Stimulated activated CD4-positive, alpha-beta T cell treated with anti-CD3 and anti-CD28 coated beads, Interleukin-1b, Interleukin-23, amount 100 ng/mL, for 1 hour (primary cell): ENCODE measurements at places on chromosomes 7 and 10.
A peak's percentile ranks its signal among the peaks of the same experiment; 100 is the strongest.

DNA sequence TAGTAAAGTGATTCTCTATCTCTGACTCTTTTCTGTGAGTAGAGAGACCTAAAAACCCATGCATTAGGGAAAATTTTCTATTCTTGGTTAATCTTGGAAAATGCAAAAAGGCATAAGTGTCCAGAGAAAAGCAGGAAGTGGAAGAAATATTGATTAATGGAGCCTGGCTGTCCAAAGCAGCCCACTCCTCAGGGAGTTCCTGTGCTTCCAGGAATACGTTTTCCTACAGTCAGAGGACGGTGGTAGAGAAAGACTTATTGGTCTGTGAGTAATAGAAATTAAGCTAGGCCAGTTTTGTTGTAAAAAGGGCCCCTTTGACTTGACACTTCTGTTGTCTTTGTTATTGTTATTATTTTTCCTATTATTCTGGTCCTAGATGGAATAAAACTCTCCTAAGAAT lies 157.8 kb downstream of the NRP1 start:
- no peak for DNase-seq

GRCh38 chr10:90887555-90887954 lies 15.8 kb downstream of the RPP30 start:
- DNase-seq, result no peak

DNA sequence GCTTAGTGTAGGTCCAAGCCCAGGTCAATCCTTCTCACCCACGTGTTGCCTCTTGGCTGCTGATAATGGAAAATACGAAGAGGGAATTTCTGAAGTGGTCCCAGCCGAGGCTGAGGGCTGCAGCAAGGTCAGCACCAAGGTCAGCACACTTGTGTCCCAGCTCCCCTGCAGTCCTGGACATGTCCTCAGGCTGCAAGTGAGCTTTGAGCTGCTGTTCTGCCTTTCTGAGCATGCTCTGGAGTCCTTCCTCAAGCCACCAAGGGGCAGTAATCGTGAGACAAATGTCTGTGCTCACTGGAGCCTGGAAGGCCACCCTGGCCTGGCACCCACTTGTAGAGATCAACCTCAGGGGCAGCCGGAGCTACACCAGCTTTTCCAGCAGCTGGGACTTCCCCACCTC lies 28.3 kb downstream of the DRGX start:
- no peak for DNase-seq

DNA sequence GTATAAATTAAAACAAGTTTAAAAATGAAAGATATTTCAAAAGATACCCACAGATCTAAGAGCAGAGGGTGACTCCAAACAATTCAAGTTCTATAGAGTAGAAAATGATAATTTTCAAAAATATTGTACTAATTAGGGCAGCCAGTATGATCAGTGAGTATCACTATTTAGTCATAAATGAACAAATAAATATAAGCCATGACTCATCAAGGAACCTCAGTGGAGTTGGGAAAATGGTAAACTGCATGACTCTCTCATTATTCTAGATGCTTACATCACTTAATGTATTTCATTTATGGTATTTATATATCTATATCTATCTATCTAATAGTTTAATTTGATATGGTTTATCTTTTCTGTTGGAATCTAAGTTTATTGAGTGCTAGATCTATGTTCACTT lies 94.3 kb downstream of the THSD7A start:
- no peak for DNase-seq

- DNase-seq, result no peak
Observed at GRCh38 chr7:143130541-143130940, 1.3 kb upstream of the PIP start.

DNA sequence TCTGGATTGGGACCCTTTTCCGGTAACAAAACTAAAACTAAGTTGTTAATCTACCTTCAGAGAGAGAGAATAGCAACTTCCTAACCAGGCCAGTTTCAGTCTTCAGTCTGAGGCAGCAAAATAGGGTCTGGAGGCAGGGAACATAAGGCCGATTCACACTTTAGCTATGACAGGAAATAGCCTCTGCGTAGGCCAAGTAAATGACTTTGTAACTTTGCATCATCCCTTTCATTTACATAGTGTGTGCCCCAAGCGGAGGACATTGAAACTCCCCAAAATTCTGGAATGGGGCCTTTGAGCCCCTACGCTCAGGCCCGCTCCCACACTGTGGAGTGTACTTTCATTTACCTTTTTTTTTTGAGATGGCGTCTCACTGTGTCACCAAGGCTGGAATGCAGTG lies 1.7 kb upstream of the UPP1 start:
- DNase-seq, result no peak

GRCh38 chr7:16875861-16876260 lies 5.9 kb downstream of the AGR3 start:
- no peak for DNase-seq

GRCh38 chr7:105611856-105612775 lies 30.8 kb upstream of the EFCAB10 start:
- no peak for DNase-seq

DNA sequence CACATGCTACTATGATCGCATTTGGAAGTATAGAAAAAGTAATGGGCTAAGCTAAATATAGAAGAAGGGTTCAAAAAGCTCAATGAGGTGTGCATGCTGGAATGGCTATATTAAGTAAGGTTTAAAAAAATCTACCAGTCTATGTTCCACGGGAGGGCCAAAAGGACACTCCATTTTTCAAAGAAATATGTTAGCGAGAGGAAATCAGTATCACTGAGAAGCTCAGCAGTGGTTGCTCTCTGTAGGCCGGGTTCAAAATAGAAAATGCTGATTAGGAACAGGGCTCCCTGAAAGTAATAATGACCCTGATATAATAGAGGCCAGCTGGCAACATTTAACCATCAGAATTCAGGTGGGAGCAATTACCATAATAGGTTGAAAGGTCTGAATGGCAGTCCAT lies 224.5 kb upstream of the SEMA3E start:
- DNase-seq, result no peak

DNA sequence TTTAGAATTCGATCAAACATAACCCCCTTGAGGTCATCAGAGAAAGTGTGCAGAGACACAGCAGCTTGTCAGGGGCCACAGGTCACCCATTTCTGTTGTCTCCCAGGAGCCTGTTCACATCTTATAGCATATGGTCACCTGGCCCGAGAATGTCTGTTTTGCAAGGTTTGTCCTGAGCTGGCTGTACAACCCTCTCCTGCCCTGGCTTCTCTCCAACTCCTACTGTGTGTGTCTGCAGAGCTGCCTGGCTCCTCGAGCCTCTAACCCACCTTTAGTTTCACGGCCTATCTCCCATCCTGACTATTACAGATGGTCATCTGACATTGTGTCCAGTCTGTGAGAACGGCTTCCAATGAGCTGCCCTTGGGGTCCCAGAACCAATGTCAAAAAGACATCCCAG lies 683.4 kb downstream of the SDK1 start:
- no peak for DNase-seq

DNA sequence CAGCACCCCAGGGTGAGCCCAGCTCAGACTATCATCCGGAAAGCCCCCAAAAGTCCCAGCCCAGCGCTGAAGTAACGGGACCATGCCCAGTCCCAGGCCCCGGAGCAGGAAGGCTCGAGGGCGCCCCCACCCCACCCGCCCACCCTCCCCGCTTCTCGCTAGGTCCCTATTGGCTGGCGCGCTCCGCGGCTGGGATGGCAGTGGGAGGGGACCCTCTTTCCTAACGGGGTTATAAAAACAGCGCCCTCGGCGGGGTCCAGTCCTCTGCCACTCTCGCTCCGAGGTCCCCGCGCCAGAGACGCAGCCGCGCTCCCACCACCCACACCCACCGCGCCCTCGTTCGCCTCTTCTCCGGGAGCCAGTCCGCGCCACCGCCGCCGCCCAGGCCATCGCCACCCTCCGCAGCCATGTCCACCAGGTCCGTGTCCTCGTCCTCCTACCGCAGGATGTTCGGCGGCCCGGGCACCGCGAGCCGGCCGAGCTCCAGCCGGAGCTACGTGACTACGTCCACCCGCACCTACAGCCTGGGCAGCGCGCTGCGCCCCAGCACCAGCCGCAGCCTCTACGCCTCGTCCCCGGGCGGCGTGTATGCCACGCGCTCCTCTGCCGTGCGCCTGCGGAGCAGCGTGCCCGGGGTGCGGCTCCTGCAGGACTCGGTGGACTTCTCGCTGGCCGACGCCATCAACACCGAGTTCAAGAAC lies 1.1 kb downstream of the VIM start:
- peak; percentile 81 for DNase-seq

DNA sequence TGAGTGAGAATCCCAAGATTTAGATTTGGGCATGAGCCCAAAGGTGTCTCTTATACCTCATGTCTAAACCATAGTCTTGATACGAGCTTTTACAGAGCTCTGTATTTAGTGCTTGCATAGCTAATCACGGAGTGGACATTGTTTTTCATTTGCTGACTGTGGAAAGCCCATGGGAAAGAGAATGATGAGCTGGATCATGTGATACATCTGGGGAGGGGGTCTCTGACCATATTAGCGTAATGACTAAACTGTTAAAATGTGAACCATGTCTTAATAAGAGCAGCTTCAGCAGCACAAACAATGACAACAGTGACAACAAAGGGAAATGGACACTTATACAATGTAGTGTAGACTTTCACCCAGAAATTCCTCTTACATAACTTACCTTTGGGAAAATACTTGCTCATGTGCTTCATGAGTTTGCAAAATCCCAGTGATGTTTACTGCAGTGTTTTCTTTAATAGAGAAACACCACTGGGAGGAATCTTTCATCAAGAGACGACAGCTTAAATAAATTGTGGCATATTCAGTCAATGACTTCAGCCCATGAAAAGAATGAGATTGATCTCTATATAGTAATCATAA lies 44.0 kb upstream of the ITGB1 start:
- DNase-seq, result no peak

DNA sequence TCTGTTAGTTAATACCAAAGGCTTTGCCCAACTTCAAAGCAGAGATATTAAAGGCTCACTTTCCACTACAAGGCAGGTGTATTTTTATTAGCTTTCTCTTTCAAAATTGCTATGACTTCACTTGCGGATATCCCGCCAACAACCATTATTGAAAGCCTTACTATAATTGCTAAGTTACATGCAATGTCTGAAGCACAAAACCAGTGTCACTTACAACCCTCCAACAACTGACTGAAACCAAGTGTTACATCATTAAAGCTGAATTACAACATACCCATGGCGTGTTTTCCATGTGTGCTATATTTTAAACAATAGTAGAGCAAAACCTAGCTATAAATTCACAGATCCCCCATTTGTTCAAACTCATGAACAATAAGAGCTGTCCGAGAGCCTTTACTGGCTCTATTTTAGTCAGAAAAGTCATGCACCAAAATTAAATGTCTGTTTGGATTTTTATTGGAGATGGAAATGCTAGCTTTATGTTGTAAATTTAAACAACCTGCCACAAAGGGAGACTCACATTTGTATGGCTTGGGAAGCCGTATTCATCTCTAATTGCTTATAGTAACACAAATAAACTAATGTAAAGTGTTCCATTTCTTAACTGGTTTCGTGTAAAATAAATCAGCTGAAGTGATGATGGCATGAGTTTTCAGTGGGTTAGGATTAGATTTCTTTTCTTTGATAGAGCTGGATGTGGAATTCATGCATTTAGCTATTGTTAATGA lies 227.1 kb downstream of the AGMO start:
- DNase-seq, result no peak

DNA sequence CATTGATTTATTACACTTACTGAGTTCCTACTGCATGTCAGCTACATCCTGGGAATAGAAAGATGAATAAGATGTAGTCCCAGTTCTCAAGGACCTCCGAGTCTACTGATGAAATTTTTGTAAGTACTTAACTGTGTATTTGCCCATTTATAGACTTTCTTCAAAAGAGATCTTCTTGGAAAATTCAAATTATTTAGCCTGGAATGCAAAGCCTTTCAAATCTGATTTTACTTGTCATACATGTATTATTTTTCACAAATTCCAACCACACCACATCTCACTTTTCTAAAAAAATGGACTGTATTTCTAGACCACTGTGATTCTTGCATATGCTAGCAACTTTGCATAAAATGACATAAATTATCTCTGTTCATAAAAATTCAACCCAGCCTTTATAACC lies 581.3 kb downstream of the ATRNL1 start:
- no peak for DNase-seq

- no peak for DNase-seq
Observed at GRCh38 chr7:48899932-48900331, 24.4 kb upstream of the CDC14C start.

- no peak for DNase-seq
Observed at GRCh38 chr10:43078986-43079273, 2.1 kb downstream of the RET start.

- DNase-seq, result no peak
Observed at GRCh38 chr10:9362721-9363120, 1308.2 kb downstream of the GATA3 start.

DNA sequence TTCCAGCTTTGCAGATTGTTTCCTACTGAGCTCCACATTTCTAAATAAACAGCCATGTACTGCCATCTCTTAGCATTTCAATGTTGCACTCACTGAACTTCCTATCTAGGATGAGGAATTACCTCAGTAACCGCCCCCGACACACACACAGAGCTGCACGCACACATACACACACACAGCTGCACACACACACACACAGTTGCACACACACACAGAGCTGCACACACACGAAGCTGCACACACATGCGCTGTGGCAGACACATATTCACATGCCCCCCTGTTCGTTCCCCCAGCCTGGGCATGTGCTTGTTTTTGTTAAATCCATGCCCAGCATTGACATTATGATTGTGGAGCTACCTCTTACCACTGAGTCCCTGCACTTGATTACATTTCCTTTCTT lies 39.6 kb upstream of the CNPY1 start:
- DNase-seq, result no peak

GRCh38 chr10:61910894-61911293 lies 9.4 kb downstream of the ARID5B start:
- no peak for DNase-seq

GRCh38 chr7:155482511-155483183 lies 24.7 kb downstream of the EN2 start:
- no peak for DNase-seq

DNA sequence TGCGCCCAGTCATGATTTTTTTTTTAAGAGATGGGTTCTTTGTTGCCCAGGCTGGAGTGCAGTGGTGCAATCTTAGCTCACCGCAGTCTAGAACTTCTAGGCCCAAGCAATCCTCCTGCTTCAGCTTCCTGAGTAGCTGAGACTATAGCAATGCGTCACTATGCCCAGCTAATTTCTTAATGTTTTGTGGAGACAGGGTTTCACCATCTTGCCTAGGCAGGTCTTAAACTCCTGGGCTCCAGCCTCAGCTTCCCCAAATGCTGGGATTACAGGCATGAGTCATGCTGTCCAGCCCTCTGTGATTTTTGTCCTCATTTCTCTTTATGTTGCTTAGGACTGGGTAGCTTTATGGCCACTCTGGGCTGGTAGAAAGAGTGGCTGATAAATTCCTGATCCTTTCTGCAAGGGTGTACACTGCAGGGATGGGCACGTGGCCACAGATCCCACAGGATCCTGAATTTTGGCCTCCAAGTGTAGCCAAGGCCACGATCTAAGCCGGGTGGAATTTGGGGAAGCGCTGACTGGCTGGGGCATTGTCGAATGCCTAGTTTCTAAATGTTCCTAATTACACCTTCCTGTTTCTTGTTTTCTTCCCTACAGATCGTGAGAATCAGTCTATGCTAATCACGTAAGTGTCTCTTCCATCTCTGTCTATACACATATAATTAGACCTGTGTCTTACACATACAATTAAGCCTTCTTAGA lies 24.1 kb upstream of the MYH16 start:
- DNase-seq, result no peak
